HT-29 (cell line): ENCODE measurements at places on chromosomes 4 and X. TPM values are rescaled to one million over a fixed set of nuclear protein-coding genes. Genes with fewer than 3 reads are reported as not detected.

Gene PNMA6F
- total RNA-seq, result not detected in 2 replicates

DNA sequence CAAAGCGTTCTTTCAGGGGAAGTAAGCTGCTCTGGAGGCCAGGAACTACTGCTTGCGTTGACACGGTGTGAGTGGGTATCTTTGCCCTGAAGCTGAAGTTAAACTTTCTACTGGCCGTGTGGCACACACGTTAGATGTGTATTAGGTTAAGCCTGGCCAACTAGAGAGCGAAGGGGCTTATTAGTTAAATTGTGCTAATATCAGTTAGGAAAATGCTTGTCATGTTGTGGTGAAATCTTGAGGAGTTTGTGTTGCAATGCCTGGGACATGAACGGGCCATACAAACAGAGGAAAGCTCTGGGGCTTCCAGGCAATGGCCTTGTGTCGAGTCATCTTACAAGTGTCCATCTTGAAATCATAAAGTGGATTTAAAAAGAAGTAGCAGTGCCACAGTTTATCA is 62.6 kb downstream of the NSUN7 start:
- no peak for DNase-seq

DNA sequence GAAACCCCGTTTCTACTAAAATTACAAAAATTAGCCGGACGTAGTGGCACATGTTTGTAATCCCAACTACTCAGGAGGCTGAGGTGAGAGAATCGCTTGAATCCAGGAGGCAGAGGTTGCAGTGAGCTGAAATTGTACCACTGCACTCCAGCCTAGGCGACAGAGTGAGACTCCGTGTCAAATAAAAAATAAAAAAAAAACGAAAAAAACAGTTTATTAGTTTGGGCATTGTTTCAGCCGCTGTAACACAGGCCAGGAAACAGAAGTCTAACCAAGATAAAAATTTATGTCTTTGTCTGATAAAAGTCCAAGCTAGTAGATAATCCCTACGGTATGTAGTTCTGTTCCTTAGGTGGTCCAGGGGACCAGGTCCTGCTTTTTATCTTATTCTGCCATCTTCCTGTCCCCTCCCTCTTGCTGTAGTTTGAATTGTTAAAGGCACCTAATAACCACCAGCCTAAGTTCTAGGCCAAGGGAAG is 21.4 kb downstream of the USO1 start:
- no peak for DNase-seq

Gene TMSB15C
- total RNA-seq, result not detected in 2 replicates

DNA sequence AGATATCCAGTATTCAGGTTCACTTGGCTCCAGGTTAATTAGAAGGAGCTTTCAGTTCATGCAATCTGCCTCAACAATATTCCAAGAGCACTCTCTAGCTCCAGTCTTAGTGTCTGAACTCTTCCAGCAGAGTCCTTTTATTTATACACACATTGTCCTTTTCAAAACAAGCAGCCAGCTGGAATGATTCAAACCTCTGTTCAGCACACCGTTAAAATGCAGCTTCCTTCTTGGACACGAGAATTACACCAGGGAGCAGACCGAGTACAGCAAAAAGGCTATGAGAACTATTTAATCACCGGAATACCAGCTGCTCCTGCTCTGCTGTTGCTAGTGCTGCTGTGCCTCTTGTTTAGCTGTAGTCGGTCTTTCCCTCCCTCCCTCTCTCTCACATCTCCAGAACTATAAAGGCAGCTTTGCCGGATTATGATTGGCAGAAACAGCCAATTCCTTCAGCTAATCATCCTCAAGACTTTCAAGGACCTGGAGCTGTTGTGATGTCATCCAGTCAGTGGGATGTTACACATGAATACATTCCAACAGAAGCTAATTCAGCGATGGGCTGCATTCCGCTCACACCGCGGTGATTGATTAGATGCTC is at the start of gene NDST4:
Gene NDST4, minus strand, starts transcription at position 115 of the 601 bp plus-strand sequence. CDS start 36,584 bp downstream, outside the sequence.
- DNase-seq, result peak; percentile 31

Gene RIPPLY1
- 0.28 TPM in 1 of 2 replicates, not detected in the other for total RNA-seq

- DNase-seq, result peak; percentile 86
Measured at GRCh38 chr4:88378691-88379559, at the start of gene HERC6. Gene HERC6 (plus strand): TSS chr4:88378852. CDS start chr4:88378922, 70 bp downstream.

DNA sequence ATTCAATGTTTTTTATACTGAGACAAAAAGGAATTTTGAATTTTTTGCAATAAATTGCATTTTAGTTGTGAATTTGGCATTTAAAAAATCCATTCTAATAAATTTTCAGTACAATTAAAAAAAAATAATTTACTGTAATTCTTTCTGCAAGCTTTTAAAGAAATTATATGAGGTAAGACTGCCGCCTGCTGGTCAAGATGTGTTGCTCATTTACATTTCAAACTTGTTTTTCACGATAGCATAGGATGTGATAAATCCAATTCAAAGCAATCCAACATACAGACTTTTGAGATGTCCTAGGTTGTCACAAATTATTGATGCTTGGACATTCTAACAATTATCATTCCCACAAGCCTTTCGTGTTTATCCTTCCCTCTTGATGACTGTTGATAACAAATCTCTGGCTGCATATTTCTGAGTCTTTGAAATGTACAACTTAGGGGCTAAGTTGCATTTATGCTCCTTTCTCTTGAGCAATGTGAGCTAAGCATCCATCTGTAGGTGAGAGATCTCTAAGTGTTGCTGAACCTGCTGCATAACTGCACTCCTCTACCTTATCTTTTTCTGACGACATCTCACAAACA is 21.7 kb upstream of the MFAP3L start:
- peak; percentile 67 for DNase-seq

Gene PLS3
- total RNA-seq, result 19.6 and 30.3 TPM in 2 replicates

Gene RBM47
- 263 and 276 TPM in 2 replicates for total RNA-seq

Gene CXCL11
- total RNA-seq, result 0.10 and 0.31 TPM in 2 replicates

DNA sequence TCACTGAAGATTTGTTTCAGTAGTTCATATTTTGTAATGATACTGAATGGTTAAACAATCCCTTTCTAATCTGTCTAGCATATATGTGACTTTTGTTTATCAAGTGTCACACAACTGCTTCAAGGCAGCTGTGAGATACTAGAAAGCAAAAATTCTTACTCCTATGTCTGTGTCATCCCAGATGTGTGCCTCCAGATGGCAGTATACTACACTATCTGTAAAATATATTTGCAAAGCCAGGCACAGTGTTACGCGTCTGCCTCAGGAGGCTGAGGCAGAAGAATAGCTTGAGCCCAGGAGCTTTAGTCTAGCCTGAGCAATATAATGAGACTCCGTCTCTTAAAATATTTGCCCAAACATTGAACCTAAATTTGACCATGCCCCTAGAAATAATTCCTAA is 4.0 kb downstream of the NUDT10 start:
- DNase-seq, result peak; percentile 50

- DNase-seq, result peak; percentile 61
Measured at GRCh38 chr4:24794916-24795665, at the start of gene SOD3. Gene SOD3 (plus strand): TSS chr4:24795573. CDS start chr4:24799522, 3,949 bp downstream.

DNA sequence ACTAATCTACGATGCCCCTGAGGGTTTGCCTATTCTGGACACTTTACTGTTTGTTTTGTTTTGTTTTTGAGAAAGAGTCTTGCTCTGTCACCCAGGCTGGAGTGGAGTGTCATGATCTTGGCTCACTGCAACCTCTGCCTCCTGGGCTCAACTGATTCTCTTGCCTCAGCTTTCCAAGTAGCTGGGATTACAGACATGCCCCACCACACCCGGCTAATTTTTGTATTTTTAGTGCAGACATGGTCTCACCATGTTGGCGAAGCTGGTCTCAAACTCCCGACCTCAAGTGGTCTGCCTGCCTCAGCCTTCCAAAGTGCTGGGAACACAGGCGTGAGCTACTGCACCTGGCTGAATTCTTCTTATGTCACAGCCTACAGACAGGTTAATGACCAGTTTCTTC is 70.7 kb downstream of the MFAP3L start:
- no peak for DNase-seq

- no peak for DNase-seq
Measured at GRCh38 chrX:150036641-150037040, 98.3 kb upstream of the EOLA2 start.

DNA sequence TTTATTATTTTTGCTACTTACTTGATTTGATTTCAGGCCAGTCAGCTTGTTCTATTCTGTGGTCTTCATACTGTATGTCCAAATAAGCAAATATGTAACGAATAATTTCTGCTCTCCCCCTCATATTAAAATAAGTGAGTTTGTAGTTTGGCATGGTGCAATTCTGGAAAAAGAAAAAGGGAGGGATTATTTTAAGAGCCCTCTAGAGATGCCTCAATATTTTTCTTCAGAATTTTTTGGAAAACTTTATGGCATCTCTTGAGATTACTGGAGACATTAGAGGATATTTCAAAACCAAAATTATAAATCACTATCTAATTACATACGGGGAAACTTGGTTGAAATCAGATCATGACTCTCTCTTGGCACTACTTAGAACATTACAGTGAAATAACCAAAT is 8.2 kb downstream of the HPGDS start:
- DNase-seq, result no peak

- peak; percentile 16 for DNase-seq
Measured at GRCh38 chr4:105145156-105145902, 1.3 kb upstream of the TET2 start.

- no peak for DNase-seq
Measured at GRCh38 chr4:12421364-12421763, 992.7 kb upstream of the HS3ST1 start.

Gene ARR3
- total RNA-seq, result not detected in 2 replicates

Gene IRS4
- total RNA-seq, result not detected in 2 replicates

DNA sequence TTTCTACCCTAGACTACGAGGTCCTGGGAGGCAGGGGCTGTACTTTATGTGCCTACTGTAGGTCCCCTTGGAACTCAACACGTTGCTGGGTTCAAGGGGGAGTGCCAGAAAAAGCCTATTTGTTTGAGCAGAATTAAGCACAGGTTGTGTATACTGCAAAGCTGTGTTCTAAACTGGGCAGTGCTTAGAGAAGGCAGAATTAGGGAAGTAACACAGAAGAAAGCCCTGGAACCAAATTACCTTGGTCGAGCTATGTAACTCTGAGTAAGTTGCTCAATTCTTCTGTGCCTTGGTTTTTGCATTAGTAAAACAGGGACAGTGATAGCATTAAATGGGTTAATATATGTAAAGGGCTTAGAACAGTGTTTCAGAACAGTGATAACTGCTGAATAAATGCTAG is 245.0 kb upstream of the SFRP2 start:
- no peak for DNase-seq

- DNase-seq, result peak; percentile 66
Measured at GRCh38 chr4:156584100-156584499, 387.5 kb downstream of the PDGFC start.

Gene CFAP299
- total RNA-seq, result not detected in 2 replicates

Gene VCX3B
- total RNA-seq, result not detected in 2 replicates

Gene USP17L22
- 0.39 TPM in 1 of 2 replicates, not detected in the other for total RNA-seq

- peak; percentile 84 for DNase-seq
Measured at GRCh38 chr4:151325111-151325948, at the start of gene SH3D19. Gene SH3D19 (minus strand): TSS chr4:151325605. CDS start chr4:151325352, 253 bp downstream.

DNA sequence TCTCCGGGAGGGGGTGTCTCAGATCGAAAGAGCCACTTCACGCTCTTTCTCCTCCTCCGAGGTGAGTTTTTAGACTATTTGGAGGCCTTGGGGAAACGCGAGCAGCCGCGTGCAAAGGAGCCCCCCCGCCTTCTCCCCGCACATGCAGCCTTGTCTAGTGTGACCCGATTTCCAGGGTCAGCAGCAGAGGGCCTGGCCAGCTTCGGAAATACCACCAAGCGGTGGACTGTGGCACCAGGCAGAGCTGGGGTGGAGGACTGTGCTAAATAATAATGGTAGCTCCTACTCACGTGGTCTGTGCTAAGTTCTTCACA is 79.3 kb upstream of the BCOR start:
- no peak for DNase-seq

Gene STK26
- 18.8 and 25.8 TPM in 2 replicates for total RNA-seq

GRCh38 chrX:136193771-136194170 is 46.4 kb downstream of the FHL1 start:
- no peak for DNase-seq
